Bronchus fibroblast of lung (primary cell): ENCODE measurements at places on chromosomes 13 and 19. TPM values are rescaled to one million over a fixed set of nuclear protein-coding genes. Genes with fewer than 3 reads are reported as not detected.

ANGPTL8 gene
- not detected in 2 replicates for total RNA-seq

LRRC8E gene
- 3.7 and 5.9 TPM in 2 replicates for total RNA-seq

ATXN8OS gene
- not detected in 2 replicates for total RNA-seq

CGB8 gene
- not detected in 2 replicates for total RNA-seq

METTL21C gene
- not detected in 2 replicates for total RNA-seq

ZNF417 gene
- total RNA-seq, result 4.5 and 8.6 TPM in 2 replicates

MCEMP1 gene
- total RNA-seq, result not detected in 2 replicates

IRGC gene
- total RNA-seq, result not detected in 2 replicates

ZNF83 gene
- total RNA-seq, result 11.9 and 16.5 TPM in 2 replicates

FFAR2 gene
- total RNA-seq, result not detected in 2 replicates
